Left colon (tissue), 2 donors: ENCODE measurements at places on chromosomes 6 and 20.

GRCh38 chr6:151506761-151507160 lies 12.9 kb downstream of the CCDC170 start:
- DNase-seq, result no peak

DNA sequence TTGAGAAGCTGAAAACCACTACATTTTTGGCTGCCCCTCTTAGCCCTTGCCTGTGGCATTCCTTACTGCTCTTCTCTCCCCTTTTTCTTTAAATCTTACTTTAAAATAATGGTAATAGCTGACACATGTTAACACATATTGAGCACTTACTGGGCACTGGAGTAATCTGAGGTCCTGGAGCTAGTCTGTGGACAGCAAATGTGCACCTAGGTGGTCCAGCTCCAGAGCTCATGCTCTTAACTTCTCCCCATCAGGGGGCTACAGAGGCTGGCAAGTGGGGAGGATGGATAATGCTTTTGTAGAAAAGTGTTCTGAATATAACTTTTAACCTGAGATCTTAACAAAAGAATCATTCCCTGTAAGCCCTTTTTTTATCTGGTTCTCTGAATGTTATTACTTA lies 74.8 kb downstream of the ADGRB3 start:
- DNase-seq, result no peak

GRCh38 chr6:148109732-148110131 lies 232.9 kb upstream of the SASH1 start:
- DNase-seq, result peak; percentile 38

GRCh38 chr20:34004227-34004626 lies 10.5 kb downstream of the RALY start:
- no peak for DNase-seq

- no peak for DNase-seq
Measured at GRCh38 chr6:63504777-63505384, 67.4 kb upstream of the LOC128125822 start.

DNA sequence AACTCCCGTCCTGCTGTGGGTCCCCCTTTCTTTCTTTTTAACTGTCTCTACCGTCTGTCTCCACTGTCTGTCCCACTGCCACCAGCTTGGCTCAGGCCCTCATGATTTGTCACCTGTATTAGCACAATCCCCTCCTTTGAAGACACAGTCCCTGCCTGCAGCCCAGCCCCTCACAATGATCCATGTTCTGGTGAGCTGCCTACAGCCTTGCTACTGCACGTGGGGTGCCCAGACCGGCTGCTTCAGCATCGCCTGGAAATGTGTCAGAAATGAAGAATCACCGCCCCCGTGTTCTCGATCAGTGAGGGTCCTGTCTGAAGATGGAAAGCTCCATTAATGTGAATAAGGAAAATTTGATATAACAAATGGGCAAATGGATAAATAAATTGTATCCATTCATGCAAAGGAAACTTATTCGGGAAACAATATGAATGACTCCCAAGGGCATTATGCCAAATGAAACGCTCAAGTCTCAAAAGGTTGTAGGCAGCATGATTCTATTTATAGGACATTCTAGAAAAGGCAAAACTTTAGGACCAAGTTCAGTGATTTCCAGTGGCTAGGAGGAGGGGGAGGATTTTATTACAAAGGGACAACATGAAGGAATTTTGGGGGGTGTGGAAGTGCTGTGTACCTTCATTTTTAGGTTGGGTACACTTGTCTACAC lies 59.4 kb upstream of the CD83 start:
- no peak for DNase-seq

- DNase-seq, result no peak
Measured at GRCh38 chr6:119454714-119455113, 105.2 kb upstream of the MAN1A1 start.

- no peak for DNase-seq
Measured at GRCh38 chr6:15444081-15444731, 198.3 kb downstream of the JARID2 start.

GRCh38 chr6:22056398-22056797 lies 240.4 kb downstream of the PRL start:
- no peak for DNase-seq

GRCh38 chr6:150238336-150238741 lies 95.5 kb downstream of the PPP1R14C start:
- peak; percentile 10 for DNase-seq

- no peak for DNase-seq
Measured at GRCh38 chr20:673603-674001, 2.0 kb downstream of the SCRT2 start.

DNA sequence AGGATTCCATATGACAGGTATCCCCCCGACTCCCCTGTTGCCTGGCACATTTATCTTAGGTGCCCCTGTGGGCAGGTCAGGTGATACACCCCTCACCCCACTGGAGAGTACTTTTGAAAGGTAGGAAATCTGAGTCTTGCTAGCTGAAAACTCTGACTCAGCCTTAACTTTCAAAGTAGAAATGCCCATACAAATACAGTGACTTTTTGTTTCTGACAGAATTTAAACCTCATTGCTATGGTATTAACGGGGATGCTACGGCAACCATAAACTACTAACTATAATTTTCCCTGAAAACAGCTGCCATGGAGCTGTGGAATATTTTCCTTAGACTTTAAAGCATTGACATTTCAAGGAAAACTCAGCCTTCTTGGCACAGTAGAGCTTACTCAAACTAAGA lies 536.0 kb downstream of the RFPL4B start:
- DNase-seq, result no peak

GRCh38 chr6:166726201-166726600 lies 99.2 kb upstream of the RPS6KA2 start:
- DNase-seq, result no peak

DNA sequence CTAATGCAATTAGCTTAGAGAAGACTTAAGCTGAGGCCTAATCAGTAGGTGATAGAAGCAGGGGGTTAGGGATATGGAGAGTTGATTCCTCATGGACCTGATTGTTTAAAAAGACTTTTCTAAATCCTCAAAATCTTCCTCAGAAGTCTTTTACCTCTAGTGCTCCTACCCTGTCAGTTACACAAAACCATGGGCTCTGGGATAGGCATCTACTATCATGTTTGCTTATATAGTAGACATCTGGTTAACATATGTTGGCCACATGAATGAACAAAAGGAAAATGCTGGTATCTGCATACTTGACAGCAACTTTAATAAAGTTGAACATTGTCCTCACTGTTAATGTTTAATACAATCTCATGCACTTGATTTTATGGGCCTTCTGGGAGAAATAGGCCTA lies 61.5 kb upstream of the FKBP1C start:
- no peak for DNase-seq

DNA sequence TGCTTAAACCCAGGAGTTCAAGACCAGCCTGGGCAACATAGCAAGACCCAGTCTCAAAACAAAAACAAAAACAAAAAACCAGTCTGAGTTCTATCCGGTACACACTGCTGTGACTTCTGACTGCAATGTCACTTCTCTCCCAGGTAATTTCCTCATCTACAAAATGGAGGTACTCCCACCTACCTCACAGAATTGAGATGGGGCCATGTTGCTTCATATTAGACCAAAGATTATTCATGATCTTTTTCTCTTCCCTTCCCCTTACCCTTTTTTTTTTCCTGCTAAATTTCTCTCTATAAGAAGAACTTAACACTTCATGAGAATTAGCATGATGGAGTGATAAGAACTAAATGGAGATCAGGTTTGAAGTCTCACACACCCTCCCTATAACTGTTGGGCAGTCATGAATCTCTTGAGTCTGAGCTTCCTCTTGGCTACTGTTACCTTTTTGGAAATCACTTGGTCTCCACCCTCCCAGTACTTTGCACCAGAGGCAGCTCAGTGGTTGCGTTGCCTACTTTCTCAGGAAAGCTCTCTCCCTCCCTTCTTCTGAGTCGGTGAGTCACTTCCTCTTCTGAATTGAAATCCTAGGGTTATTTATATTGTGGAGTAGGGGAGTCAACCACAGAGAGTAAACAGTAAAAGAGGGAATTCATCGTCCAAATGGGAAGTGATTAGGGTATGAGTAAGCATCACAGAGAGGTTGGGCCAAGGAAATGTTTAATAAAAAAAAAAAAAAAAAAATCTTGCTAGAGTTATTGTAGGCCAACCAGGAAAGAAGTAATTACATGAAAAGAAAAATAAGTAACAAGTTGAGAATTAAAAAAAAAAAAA lies 59.9 kb upstream of the MAP7 start:
- peak; percentile 44 for DNase-seq

GRCh38 chr6:30073489-30074235 lies 1.9 kb downstream of the RNF39 start:
- DNase-seq, result no peak

- no peak for DNase-seq
Measured at GRCh38 chr6:83722876-83723275, 14.0 kb upstream of the SNAP91 start.

GRCh38 chr20:38844963-38845362 lies 39.5 kb downstream of the PPP1R16B start:
- DNase-seq, result no peak

DNA sequence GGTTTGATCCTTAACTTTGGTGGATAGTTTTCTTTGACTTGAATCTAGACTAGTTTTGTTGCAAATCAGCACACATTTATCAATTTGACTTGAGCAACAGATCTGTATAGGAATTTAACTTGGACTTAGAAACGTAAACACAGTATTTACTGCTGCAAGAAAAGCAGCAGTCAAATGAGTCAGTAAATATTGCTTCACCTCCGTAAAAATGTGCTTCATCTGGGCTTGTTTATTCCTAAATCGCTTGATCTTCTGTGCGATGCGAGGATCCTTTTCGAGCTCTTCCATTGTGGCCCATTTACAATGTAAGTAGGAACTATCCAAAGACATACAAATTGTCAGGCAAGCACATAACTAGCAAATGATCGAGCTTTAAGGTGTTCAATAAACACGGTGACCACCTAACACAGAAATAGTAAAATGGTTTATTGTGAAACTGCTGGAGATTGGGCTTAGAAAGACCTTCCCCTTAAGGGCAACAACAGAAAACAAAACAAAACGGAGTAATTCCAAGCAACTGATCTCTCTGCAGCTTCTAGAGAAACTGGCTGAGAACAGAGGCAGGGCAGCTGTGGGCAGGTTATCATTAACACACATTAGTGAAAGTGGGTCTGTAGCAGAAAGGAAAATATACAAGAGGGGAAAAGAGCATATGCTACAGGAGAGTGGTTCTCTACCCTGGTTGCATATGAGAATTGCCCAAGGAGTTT lies 120.8 kb downstream of the CHD6 start:
- DNase-seq, result no peak

DNA sequence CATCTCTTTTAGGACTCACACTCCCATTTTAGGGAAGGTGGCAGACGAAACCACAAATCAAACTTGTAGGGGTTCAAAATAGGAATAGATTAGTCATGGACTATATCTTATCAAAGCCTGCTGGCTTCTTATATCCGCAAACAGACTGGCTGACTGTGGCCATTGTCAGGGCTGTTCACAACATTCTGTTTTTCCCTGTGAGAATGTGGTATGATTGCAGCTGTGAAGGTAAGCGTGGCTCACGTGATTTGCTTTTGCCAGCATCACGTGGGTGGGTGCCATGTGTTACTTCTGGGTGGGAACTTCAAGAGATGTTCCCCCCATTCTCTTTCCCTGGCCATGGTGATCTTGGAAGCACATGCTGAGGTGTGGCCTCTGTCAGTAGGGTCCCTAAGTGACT lies 5.9 kb downstream of the IP6K3 start:
- no peak for DNase-seq

- DNase-seq, result no peak
Measured at GRCh38 chr6:136775081-136775480, 17.2 kb downstream of the MAP3K5 start.

- DNase-seq, result no peak
Measured at GRCh38 chr6:125358898-125359297, 57.1 kb upstream of the HDDC2 start.
